ENCODE measurements at places on chromosomes 13 and 19. TPM values are rescaled to one million over a fixed set of nuclear protein-coding genes. Genes with fewer than 3 reads are reported as not detected.

Gene PRR19
- total RNA-seq = 1.1 TPM

Gene PRR22
- 4.5 TPM for total RNA-seq

Gene FGF21
- not detected for total RNA-seq

Gene CEACAM7
- total RNA-seq = 0.44 TPM

Gene PSG1
- not detected for total RNA-seq

Gene F2RL3
- total RNA-seq = 14.8 TPM

Gene LAIR1
- 172 TPM for total RNA-seq

Gene ZNF749
- 10.3 TPM for total RNA-seq

- no peaks in the 10 kb centered on the region for H3K4me1 ChIP-seq
- no peak overlapping the region for H3K27ac ChIP-seq
- DNase-seq = no peak
- no peaks in the 10 kb centered on the region for H3K27me3 ChIP-seq
- H3K36me3 ChIP-seq = no peaks in the 10 kb centered on the region
Observed at GRCh38 chr13:71634182-71634581, 232.8 kb downstream of the DACH1 start.

DNA sequence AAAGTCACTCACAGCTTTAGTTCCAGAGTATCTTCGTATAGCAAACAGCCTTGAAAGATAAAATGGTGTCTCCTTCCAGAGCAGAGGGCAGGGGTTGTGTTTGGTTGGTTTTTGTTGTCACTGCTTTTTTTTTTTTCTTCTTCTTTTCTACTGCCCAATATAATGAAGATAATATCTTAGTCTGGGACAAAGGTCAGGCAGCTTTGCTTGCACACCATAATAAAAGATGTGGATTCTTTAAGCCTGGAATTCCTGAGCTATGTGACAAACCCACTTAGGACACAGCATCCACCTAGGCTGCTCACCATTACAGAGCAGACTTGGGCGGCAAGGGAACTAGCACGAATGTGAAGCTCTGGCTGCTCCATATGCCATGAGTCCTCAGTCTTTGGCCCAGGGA, 165.6 kb upstream of the MIR17HG start:
- no peak overlapping the region for H3K27ac ChIP-seq
- DNase-seq = no peak
- H3K27me3 ChIP-seq = no peaks in the 10 kb centered on the region
- H3K4me3 ChIP-seq = no peak overlapping the region
- no peaks in the 10 kb centered on the region for H3K4me1 ChIP-seq

- no peak for DNase-seq
- no peaks in the 10 kb centered on the region for H3K27me3 ChIP-seq
- H3K4me3 ChIP-seq = no peak overlapping the region
- H3K4me1 ChIP-seq = no peaks in the 10 kb centered on the region
- H3K36me3 ChIP-seq = no peaks in the 10 kb centered on the region
- no peak overlapping the region for H3K27ac ChIP-seq
Observed at GRCh38 chr13:99642006-99642405, 140.7 kb downstream of the TM9SF2 start.

- DNase-seq = no peak
- H3K27me3 ChIP-seq = no peaks in the 10 kb centered on the region
- H3K27ac ChIP-seq = peak overlapping the region; percentile 21
- H3K36me3 ChIP-seq = no peaks in the 10 kb centered on the region
- H3K4me1 ChIP-seq = peaks cover 4% of the 10 kb centered on the region
Observed at GRCh38 chr13:97134364-97135095, 87.6 kb upstream of the MBNL2 start.

- peaks cover 49% of the 10 kb centered on the region for H3K36me3 ChIP-seq
- no peaks in the 10 kb centered on the region for H3K27me3 ChIP-seq
- H3K27ac ChIP-seq = no peak overlapping the region
- no peak overlapping the region for H3K4me3 ChIP-seq
Observed at GRCh38 chr13:114009590-114010400, 35.9 kb upstream of the C13orf46 start.

DNA sequence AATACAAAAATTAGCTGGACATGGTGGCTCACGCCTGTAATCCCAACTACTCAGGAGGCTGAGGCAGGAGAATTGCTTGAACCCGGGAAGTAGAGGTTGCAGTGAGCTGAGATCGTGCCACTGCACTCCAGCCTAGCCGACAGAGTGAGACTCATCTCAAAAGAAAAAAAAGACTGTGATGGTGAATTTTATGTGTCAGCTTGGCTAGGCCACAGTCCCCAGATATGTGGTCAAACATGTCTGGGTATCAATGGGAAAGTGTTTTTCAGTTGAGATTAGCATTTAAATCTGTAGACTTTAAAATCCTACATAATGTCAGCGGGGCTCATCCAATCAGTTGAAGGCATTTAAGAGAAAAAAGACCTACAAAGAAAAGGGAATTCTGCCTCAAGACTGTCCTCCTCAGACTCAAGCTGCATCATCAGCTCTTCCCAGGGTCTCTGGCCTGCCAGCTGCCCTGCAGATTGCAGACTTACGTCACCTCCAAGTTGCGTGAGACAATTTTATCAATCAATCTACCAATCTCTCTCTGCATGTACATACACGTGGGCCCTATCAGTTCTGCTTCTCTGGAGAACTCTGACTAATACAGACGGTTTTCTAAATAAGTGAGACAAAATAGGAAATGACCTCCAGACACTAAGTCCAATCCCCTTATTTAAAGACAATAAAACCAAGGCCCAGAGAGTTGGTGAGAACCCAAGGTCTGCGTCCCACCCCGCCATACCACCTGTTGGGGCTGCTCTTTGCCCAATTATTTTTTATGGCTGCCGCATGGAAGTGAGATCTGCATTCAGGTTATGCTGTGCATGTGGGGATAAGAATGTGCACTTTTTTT, 99.2 kb downstream of the ABCC4 start:
- H3K27ac ChIP-seq = no peak overlapping the region
- H3K27me3 ChIP-seq = no peaks in the 10 kb centered on the region
- no peaks in the 10 kb centered on the region for H3K36me3 ChIP-seq
- DNase-seq = no peak
- no peaks in the 10 kb centered on the region for H3K4me1 ChIP-seq
- H3K4me3 ChIP-seq = no peak overlapping the region

- DNase-seq = no peak
- no peaks in the 10 kb centered on the region for H3K27me3 ChIP-seq
- no peaks in the 10 kb centered on the region for H3K36me3 ChIP-seq
- H3K27ac ChIP-seq = no peak overlapping the region
Observed at GRCh38 chr13:49020940-49021553, 45.3 kb downstream of the FNDC3A start.

GRCh38 chr19:4206818-4207484, 22.4 kb upstream of the EBI3 start:
- H3K4me1 ChIP-seq = no peaks in the 10 kb centered on the region
- H3K36me3 ChIP-seq = no peaks in the 10 kb centered on the region
- H3K4me3 ChIP-seq = no peak overlapping the region

DNA sequence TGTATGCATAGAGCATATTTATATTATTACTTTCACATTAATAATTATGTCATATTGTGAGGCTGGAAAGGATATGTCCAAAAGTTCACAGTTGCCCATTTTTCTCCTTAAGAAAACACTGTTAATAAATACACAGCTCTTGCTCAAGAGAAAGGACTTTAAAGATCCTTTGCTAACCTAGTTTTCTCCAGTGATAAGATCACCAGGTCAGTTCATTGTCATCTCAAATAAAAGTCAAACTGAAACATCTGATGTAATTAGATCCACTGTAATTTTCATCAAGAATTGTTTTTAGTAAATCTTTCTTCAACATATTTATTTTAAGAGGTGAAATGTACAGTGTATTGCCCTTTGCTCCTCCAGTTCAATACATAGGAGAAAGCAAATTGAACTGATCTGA, 82.8 kb upstream of the KLHL1 start:
- no peak overlapping the region for H3K4me3 ChIP-seq
- no peaks in the 10 kb centered on the region for H3K36me3 ChIP-seq
- no peaks in the 10 kb centered on the region for H3K4me1 ChIP-seq
- no peaks in the 10 kb centered on the region for H3K27me3 ChIP-seq
- no peak overlapping the region for H3K27ac ChIP-seq

- H3K36me3 ChIP-seq = no peaks in the 10 kb centered on the region
- H3K27me3 ChIP-seq = peaks cover 68% of the 10 kb centered on the region
- no peak overlapping the region for H3K27ac ChIP-seq
Observed at GRCh38 chr19:30681162-30682100, 309.2 kb downstream of the ZNF536 start.

DNA sequence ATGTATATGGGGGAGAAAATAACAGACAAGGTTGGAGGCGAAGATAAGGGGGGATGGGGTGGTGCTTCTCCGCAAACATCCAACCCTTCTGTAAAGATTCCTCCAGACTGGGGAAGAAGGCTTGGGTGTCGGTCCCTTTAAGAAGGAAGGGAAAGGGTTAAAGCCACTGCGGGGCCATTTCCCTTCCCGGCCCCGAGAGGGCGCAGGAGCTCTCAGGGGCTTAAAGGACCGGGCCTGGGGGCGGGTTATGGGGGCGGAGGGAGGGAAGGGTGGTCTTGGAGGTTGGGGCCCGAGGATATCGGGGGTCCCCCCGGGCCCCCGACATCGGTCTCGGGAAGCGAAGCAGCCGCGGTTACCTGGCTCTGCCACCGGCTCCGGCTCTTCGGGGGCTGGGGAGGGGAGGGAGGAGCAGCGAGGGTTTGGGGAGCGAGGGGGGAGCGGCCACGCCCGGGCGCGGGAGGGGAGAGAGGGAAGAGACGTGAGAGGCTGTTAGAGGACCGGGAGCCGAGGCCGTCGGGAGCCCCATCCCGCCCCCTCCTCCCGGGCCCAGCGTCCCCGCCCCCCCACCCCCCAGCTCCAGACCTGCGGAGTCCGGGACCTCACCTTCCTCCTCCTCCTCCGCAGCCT, 2.8 kb downstream of the TNNT1 start:
- no peak for DNase-seq
- H3K27ac ChIP-seq = no peak overlapping the region
- peaks cover under 1% of the 10 kb centered on the region for H3K4me1 ChIP-seq
- no peaks in the 10 kb centered on the region for H3K36me3 ChIP-seq
- peaks cover 58% of the 10 kb centered on the region for H3K27me3 ChIP-seq
- H3K4me3 ChIP-seq = no peak overlapping the region

GRCh38 chr13:21478881-21479808, 20.0 kb upstream of the ZDHHC20 start:
- H3K36me3 ChIP-seq = no peaks in the 10 kb centered on the region
- H3K4me1 ChIP-seq = peaks cover 16% of the 10 kb centered on the region
- no peak for DNase-seq
- no peak overlapping the region for H3K4me3 ChIP-seq
- no peaks in the 10 kb centered on the region for H3K27me3 ChIP-seq
- no peak overlapping the region for H3K27ac ChIP-seq

- H3K27ac ChIP-seq = no peak overlapping the region
- no peaks in the 10 kb centered on the region for H3K36me3 ChIP-seq
- H3K27me3 ChIP-seq = no peaks in the 10 kb centered on the region
- peak; percentile 13 for DNase-seq
Observed at GRCh38 chr13:40311356-40312101, 354.9 kb downstream of the FOXO1 start.

- H3K4me1 ChIP-seq = peaks cover 9% of the 10 kb centered on the region
- DNase-seq = no peak
- H3K27me3 ChIP-seq = peaks cover 17% of the 10 kb centered on the region
- H3K4me3 ChIP-seq = no peak overlapping the region
Observed at GRCh38 chr13:31037874-31038500, 105.5 kb downstream of the TEX26 start.

DNA sequence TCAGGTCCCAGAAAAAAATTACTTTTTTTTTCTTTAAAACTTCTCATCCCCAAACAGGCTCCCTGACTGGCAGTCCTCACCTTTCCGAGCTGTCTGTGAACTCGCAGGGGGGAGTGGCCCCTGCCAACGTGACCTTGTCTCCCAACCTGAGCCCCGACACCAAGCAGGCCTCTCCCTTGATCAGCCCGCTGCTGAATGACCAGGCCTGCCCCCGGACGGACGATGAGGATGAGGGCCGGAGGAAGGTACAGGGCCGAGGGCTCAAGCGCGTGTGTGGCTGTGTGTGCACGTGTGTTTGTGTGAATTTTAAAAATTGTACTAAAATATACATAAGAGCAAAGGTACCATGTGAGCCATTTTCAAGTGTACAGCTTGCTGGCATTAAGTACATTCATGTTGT, 167.6 kb downstream of the STK24 start:
- no peaks in the 10 kb centered on the region for H3K27me3 ChIP-seq
- H3K36me3 ChIP-seq = no peaks in the 10 kb centered on the region
- no peak overlapping the region for H3K4me3 ChIP-seq
- no peak for DNase-seq
- H3K27ac ChIP-seq = no peak overlapping the region
- H3K4me1 ChIP-seq = peaks cover 13% of the 10 kb centered on the region

GRCh38 chr13:44196196-44196751, 177.3 kb upstream of the SERP2 start:
- H3K4me3 ChIP-seq = no peak overlapping the region
- H3K36me3 ChIP-seq = no peaks in the 10 kb centered on the region
- no peak for DNase-seq
- H3K27me3 ChIP-seq = no peaks in the 10 kb centered on the region
- no peak overlapping the region for H3K27ac ChIP-seq

DNA sequence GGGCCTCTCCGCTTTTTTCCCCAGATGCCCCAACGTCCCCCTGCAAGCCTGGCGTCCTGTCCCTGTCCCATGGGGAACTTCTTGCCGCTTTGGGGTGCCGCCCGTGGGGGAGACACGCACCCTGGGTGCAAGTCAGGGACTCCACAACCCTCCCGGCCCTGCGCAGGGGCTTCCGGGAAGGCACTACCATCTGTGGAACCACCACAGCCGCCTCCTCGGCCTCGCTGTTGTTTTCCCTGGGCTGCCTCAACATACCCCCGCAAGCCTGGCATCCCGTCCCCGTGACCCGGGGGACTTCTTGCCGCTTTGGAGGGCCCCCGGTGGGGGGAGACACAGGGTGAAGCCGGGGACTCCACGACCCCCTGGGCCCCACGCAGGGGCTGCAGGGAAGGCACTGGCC, 238.4 kb downstream of the TUBA3C start:
- DNase-seq = no peak
- H3K4me1 ChIP-seq = no peaks in the 10 kb centered on the region
- H3K27me3 ChIP-seq = peaks cover 8% of the 10 kb centered on the region
- no peak overlapping the region for H3K27ac ChIP-seq
- no peak overlapping the region for H3K4me3 ChIP-seq

GRCh38 chr19:32165750-32166149, 179.7 kb upstream of the ZNF507 start:
- no peaks in the 10 kb centered on the region for H3K27me3 ChIP-seq
- no peaks in the 10 kb centered on the region for H3K36me3 ChIP-seq
- H3K27ac ChIP-seq = no peak overlapping the region
- no peaks in the 10 kb centered on the region for H3K4me1 ChIP-seq
- DNase-seq = no peak
- no peak overlapping the region for H3K4me3 ChIP-seq
